ENCODE measurements at places on chromosomes 12 and 14.

DNA sequence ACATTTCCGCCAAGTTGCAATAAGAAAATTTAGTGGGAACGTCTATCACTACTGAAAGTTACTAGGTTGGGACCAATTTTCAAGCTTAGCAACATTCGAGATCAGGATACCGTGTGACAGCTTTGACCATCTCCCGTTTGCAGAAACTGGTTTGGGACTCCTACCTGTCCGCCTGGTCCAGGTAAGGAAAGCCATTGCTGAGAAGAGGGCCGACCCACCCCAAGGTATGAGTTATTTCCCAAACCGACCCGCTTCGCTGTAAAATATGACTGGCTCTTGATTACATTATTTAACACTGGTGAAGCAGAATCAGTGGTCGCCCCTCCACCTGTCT lies 271 bp downstream of the DNAI7 start:
- DNase-seq, result no peak

DNA sequence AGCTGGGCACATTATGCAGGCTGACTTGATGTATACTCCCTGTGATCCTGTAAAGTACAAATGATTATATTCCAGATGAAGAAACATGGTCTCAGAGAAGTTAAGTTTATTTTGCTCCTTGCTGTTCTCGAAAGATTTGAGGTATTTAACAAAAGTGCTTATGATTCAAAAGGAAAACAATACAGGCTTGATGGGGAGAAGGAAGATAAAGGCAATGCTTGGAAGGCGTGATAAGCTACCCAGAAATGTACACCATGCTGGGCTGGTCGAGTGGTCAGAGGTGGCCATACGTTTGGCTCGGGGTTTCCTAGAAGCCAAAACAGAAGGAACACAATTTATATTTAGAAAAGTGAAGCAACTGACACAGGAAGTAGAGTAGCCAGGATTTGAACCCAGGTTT lies 201.0 kb downstream of the KTN1 start:
- DNase-seq, result no peak

DNA sequence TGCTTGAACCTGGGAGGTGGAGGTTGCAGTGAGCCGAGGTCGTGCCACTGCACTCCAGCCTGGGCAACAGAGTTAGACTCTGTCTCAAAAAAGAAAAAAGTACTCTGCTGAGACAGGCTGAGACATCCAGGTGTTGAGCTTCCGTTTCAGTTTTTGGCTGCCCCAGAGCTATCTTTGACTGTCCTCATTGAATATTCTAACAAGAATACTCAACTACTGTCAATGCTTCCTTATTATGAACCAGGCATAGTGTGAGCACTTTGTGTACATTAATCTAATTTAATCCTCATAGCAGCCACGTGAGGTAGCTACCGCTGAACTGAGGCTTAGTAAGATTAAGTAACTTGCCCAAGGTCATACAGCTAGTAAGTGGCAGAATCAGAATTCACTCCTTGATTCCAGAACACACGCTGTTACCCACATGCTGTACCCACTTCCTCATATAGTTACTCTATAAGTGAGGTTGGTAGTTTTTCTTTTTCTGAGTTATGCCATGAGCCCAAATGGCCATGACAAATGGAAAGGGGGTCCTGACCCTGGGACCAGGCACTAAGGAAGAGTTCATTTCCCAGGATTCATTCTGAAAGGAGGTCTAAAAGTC lies 11.3 kb downstream of the ALDH1L2 start:
- DNase-seq, result no peak

DNA sequence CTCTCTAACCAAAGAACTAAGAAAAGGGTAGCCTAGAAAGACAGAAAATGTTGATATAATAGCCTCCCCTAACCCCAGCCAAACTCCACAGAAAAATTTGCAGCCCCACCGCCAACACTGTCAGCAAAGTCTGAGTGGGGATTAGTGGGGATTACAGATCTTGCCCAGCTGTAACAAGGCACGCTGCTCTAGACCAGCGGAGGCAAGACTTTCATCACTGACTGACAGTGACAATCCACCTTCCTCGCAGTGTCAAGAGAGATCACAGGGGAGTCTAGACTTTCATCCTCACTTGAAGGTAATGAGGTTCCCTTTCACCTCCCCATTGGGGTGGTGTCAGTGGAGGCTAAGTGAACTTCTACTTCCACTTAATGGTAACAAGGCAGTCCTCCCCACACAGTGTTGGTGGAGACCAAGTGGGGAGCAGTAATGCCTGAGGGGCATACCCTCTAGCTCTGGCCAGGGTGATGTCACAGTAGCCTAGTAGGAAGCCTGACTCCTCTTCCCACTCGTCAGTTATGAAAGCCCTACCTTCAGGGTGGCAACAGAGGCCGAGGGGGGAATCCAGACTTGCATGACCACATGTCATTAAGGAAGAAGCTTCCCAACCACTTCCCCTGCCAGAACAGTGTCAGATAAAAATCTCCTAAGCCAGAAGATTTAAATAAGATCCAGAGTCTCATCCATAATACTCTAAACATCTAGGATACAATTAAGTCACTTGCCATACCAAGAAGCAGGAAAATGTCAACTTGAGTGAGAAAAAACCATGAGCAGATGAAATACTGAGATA lies 91.7 kb upstream of the RASSF8 start:
- no peak for DNase-seq

- no peak for DNase-seq
Measured at GRCh38 chr12:127830065-127830460, 436.9 kb upstream of the TMEM132C start.

GRCh38 chr12:103858953-103859601 lies 18.0 kb upstream of the NT5DC3 start:
- DNase-seq, result no peak

DNA sequence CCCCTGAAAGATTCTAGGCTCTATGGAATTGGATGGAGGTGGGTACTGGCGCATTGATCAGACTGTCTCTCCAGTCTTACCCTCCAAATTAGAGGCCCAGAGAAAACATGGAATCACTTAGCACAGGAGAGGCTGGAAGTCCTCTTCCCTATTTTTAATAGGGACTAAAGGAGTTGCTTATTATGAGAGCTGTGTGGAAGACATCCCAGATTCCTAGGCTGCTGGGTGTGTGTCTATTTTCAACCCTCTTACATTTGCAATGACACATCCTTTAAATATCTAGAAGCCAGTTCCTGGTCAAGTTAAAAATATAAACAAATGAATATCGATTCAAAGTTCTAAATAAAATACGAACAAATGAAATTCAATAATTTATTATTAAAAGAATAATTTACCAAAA lies 58.3 kb upstream of the ARID2 start:
- no peak for DNase-seq

DNA sequence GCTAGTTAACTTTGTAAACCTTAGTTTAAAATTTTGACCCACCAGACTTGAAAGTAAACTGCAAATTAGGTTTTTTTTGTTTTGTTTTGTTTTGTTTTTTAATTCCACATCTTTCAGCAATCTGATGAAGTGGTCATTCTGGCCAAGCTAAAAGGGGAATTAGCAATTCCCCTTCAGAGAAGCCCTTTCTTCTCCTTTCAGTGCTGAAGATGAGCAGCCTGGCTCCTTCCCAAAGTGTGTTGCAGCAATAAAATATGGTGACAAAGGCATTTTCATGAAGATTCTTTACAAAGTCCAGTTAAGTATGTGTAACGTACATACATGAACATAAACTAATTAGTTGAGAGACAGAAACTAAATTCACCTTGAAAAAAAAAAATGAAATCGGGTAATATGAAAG lies 380.1 kb downstream of the NOVA1 start:
- no peak for DNase-seq

DNA sequence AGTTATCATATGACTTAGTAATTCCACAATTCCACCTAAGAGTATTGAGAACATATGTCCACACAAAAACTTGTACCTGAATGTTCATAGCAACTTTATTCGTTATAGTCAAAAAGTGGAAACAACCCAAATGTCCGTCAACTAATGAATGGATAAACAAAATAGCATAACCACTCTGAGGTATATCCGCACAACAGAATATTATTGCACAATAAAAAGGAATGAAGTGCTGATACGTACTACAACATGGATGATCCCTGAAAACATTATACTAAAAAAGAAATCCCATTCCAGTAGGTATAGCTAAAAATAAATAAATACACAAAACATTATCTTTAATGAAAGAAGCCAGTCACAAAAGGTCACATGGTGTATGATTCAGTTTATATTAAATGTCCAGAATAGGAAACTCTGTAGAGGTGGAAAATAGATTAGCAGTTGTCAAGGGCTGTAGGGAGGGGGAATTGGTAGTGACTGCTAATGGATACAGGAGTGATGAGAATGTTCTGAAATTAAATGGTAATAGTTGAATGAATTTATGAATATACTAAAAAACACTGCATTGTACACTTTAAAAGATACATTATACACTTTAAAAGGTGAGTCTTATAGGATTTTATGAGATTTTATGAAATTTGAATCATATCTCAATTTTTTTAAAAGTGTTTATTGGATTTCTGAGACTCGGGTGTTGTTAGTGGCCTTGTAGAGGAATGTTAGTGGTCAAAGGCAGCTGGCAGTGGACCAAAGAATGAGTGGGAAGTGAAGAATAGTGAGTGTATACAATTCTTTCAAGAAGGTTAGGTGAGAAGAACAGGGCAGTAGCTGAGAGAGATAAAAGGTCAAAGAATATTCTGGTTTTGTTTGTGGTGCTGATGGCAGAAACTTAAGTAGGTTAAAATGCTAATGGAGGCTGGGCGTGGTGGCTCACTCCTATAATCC lies 36.3 kb upstream of the BAZ1A start:
- DNase-seq, result no peak

DNA sequence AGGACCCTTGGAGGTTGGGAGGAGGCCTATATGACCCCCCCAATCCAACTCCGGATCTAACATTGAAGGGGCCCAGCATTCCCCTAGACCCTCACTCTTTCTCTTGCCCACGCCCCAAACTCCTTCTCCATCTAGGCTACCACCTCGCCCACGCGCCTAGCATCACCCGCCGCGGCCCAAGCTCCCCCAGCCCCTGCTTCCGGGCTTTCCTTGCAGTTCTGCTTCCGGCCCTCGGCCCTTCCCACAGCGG lies 445 bp downstream of the CERS5 start:
- no peak for DNase-seq

GRCh38 chr12:95083471-95083870 lies 10.1 kb upstream of the NR2C1 start:
- no peak for DNase-seq

All from NCI-H345 (cell line).